Hematopoietic multipotent progenitor cell treated with erythropoietin and hydrocortisone succinate and interleukin-3 and kit ligand, for 8 days (in vitro differentiated cells): ENCODE measurements at places on chromosomes 5 and 9.

GRCh38 chr5:37576552-37576951 lies 197.4 kb downstream of the WDR70 start:
- DNase-seq, result no peak

- no peak for DNase-seq
These were observed 657.1 kb downstream of the NR2F1-AS1 start for GRCh38 chr5:92923885-92924284.

DNA sequence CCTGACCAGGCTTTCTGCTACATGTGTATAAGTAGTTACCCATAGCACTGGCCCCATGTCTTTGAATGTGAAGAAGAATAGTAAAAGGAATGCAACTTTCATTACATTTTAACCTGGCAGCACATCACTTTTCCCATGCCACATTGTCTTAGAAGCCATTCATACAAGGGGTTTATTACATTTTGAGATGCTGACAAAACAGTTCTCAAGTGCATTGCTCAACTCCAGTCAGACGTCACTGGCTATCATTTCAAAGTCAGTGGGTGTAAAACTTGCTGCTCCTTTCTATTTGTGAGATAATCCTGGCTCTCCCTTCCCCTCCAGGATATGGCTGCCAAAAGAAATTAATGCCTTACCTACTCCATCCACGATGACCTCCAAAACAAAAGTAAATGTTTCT lies 97.0 kb upstream of the VCAN start:
- DNase-seq, result no peak

DNA sequence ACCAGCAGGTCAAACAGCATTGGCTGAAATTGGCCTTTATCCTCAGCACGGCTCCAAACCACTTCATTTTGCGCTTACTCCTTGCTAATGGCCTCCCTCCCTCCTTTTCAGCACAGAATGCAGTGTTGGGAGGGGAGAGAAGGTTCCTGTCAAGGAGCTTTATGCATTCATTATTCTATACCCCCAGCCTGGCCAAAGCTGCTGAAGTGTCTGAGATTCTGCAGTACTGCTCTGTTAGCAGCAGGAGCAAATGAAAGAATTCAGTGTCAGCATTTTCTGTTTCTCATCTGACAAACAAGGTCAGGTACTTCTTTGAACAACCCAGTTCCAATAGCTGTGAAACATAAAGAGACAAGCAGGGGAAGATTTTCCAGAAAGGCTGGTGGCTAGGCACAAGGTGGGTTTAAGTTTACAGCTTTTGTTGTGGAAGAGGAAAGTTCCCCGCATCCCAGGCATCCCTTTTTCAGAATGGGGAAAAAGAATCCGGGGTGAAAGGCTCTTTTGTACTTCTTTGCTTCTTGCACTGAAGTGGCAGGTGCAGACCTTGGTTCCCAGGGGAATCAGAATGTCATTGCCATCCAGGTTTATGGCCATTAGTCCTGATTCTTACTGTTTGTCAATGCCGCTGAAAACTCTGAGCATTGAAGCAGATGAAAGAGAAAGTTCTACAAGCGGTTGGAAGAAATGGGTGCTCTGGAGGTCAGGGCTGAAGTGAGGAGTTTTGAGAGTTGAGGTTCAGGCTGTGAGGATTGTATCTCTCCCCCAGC lies 109.3 kb upstream of the APC start:
- DNase-seq, result no peak

DNA sequence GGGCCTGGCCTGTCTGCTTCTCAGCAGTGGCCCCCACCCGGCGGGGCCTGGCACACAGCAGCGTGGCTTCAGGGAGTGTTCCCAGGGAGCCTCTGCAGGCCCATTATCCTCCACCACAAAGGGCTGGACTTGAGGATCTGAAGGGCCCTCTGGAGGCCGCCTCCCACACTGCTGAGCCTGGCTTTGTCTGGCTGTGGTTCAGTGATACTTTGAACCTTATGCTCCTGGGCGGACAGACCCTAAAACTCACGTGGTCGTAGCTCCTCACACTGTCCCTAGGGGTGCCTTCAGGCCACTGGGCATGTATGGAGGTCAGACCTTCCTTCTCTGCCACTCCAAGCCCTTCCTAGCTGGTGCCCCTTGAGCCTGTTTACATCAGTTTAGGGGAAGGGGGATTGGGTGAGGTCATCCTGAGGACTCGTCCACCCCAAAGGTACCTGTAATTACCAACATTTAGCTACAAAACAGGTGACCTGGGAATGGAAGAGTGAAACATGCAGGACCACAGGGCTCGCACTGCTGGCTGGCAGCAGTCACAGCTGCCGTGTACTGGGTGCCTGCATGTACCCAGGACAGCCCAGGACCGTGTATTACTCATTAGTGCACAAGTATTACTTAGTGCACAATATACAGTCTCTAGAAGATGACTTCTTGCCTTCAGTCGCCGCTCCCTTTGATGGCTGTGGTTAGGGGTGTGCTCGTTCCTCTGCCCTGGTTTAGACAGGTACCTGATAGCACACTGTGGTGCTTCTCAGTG lies 8.5 kb downstream of the GRHPR start:
- DNase-seq, result no peak
